ENCODE measurements at places on chromosomes 11 and 22. TPM values are rescaled to one million over a fixed set of nuclear protein-coding genes. Genes with fewer than 3 reads are reported as not detected.

DNA sequence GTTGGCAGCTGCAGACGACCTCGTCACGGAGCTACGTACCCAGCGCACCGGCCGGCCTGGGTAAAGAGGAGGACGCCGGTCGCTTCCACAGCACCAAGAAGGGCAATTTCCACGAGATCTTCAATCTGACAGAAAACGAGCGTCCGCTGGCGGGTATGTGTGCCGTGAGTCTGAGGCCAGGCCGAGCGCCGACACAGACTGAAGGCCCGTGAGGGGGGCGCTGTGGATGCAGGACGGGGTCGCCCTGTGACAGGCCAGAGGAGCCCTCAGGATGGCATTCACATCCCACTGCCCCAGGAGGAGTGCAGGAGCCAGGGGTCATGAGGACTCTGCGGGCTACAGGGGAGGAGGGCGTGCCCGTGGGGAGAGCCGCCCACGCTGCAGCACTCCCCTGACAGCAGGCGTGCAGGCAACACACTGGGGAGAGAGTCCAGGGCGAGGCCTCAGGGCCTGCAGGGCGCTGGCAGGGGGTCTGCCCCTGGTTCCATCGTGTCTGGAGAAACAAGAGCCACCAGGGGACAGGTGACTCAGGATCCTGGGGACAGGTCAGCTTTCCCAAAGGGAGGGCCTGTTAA lies 53.6 kb downstream of the GRAMD4 start:
- no peak for DNase-seq

- DNase-seq: no peak
Observed at GRCh38 chr11:129394709-129395108, 19.1 kb downstream of the BARX2 start.

GRCh38 chr11:17063171-17064002 lies 14.1 kb downstream of the RPS13 start:
- DNase-seq: peak; percentile 89

Gene SLCO2B1
- total RNA-seq: 171 TPM

GRCh38 chr11:76763573-76764346 lies 19.4 kb upstream of the TSKU start:
- DNase-seq: peak; percentile 84

DNA sequence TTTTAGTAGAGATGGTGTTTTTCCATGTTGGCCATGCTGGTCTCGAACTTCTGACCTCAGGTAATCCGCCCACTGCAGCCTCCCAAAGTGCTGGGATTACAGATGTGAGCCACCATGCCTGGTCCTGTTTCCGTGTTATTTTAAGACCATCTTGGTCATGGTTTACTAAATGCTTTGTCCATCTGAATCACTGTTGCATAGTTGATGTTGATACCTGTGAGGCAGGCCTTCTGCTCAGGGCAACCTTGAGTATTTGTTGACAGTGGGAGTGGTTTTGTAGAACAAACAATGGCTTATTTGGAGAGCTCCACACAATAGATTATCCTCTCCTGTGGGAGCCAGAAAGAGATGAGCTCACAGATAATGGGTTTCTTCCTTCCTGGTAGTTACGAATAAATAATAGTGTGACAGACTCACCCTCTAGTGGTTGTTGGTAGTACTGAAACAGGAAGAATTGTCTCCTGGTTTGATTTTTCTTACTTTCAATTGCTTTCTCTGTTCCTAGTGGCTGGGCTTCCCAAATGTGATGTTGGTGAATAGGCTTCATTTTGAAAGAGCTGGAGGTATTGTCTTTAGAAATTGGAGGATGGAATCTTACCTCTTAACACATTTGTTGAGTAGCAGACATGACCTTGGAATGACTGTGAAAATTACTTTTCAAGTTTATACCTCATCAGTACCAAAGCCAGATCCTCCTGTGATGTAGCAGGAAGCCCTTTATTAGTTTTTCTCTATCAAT lies 39.0 kb downstream of the CTNND1 start:
- DNase-seq: no peak

Gene KDM4E
- total RNA-seq: not detected

Gene MYBPC3
- total RNA-seq: 0.19 TPM

DNA sequence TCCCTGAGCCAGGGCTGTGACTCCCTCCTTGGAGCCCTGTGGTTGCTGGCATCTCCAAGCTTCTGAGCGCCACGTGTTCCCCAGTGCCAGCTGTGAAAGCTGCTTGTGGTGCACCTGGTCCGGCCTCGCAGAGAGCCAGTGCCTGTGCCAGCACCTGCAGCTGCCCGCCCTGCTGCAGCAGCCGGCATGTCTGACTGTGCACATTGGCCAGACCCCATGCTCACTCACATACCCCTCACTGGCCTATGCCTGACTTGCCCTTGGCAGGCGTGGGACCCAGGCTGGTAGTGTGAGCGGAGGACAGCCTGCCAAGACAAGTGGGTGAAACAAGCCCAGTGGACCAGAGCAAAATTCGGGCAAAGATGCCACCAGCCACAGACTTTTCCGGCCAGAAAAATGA lies 9.8 kb downstream of the MRPL48 start:
- DNase-seq: no peak

Gene MAPK8IP1
- total RNA-seq: 10.9 TPM

- no peak for DNase-seq
Observed at GRCh38 chr11:73453562-73453961, 77.4 kb downstream of the RELT start.

Gene SLC2A11
- total RNA-seq: 7.4 TPM

- no peak for DNase-seq
Observed at GRCh38 chr22:50348058-50348457, 4.9 kb downstream of the PPP6R2 start.

DNA sequence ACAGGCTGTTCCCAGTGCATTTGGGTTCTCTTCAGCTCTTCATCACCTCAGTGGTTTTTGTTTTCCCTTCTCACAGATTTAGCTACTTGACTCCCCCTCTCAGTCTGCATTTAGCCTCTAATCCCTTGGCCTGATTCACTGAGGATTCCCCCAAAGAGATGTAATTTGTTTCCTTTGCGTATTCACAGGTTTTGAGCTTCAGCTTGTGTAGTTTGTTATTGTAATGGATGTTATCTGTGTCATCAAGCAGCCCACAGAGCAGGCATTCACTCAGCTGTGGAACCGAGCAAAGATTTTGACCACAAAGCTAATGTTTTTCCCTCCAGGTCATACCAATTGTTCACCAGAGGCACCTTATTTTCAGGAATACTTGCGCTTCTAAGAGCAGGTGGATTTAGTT lies 6.4 kb upstream of the ME3 start:
- DNase-seq: no peak

GRCh38 chr11:9357041-9357440 lies 27.4 kb upstream of the IPO7 start:
- DNase-seq: no peak

DNA sequence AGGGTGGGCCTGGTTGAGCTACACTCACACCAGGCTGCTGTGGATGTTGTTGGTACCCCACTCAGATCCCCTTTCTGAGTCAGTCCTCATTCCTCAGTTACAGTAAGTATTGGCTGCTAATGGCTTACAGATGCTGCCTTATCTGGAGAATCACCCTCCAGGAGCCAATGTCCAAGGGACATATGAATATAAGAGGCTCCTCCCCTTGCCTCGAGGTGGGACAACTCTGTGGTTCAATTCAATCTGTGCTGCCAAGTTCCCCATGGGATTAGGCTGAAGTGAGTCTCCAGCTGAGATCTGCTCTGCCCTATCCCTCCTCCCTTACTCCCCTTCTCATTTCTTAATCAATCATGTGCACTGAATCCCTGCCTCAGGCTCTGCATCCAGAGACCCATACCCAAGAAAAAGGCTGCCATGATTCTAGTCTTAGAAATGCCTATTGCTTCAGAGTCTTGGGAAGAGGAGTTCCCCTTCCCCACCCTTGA lies 168.8 kb upstream of the SYT13 start:
- DNase-seq: no peak

DNA sequence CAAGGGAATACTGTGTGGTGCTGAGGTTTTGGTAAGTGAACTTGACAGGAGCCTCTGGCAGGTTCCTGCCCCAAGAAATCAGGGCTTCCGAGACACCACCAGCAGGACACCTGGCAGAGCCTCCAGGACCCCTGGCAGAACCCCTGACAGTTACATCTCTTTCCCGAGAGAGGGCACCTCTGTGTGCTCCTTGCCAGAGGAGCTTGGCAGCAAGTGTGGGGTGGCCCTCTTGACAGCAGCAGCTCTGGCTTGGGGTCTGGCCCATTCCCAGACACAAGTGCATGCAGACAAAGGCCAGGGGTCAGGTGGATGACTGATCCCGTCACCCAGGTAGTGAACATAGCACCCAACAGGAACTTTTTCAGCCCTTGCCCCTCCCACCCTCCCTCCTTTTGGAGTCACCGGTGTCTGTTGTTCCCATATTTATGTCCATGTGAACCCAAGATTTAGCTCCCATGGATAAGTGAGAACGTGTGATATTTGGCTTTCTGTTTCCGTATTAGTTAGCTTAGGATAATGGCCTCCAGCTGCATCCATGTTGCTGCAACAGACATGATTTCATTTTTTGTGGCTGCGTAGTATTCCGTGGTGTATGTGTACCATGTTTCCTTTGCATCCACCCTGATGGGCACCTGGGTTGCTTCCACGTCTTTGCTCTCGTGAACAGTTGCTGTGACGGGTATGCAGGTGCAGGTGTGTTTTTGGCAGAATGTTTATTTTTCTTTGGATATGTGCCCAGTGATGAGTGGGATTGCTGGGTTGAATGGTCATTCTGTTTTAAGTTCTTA lies 21.2 kb upstream of the OSBPL5 start:
- DNase-seq: no peak

- DNase-seq: no peak
Observed at GRCh38 chr11:13309156-13309555, 31.6 kb downstream of the BMAL1 start.

Gene SLN
- total RNA-seq: 159 TPM

DNA sequence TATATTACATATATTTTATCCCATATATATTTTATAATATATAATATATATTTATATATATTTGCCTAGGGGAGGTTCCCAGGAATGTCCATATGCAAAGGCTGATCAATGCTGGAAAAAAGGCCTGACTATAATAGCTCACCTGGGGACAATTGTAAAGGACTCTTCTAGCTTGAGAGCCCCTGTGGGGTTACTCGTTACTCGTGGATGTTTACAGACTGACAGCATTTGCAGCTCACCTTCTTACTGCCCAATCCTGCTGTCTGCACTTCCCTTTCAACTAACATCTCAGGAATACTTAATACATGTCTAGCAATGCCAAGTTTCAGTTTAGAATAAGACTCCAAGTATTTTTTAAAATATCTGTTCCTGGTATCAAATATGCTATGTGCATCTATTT lies 1365.4 kb upstream of the RAG2 start:
- DNase-seq: no peak

Gene OR4A47
- not detected for total RNA-seq

Gene KCNJ5
- 1.9 TPM for total RNA-seq

GRCh38 chr11:116697011-116697410 lies 75.8 kb downstream of the BUD13 start:
- no peak for DNase-seq

Gene TM7SF2
- 3.1 TPM for total RNA-seq

Gene TREH
- not detected for total RNA-seq

DNA sequence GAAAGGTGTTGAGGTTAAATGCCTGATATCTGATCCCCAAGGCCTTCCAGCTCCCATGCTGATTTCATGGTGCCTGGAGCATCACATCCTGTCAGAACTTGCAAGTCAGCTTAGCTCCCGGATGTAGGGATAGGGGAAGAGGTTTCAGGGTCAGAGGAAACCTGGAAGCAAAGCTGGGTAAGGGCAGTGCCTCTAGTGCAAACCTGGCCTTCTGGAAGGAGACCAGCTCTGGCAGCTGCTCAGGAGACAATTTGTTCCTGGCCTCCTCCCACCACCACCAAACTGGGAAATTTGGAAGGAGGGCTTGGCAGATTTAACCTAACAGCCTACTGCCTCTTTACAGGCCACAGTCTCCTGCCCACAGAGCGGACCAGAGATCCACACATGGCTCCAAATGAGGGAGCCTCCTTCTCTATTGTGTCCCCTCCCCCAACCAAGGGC lies 9.2 kb upstream of the TSKU start:
- no peak for DNase-seq

Gene GDPD4
- not detected for total RNA-seq

DNA sequence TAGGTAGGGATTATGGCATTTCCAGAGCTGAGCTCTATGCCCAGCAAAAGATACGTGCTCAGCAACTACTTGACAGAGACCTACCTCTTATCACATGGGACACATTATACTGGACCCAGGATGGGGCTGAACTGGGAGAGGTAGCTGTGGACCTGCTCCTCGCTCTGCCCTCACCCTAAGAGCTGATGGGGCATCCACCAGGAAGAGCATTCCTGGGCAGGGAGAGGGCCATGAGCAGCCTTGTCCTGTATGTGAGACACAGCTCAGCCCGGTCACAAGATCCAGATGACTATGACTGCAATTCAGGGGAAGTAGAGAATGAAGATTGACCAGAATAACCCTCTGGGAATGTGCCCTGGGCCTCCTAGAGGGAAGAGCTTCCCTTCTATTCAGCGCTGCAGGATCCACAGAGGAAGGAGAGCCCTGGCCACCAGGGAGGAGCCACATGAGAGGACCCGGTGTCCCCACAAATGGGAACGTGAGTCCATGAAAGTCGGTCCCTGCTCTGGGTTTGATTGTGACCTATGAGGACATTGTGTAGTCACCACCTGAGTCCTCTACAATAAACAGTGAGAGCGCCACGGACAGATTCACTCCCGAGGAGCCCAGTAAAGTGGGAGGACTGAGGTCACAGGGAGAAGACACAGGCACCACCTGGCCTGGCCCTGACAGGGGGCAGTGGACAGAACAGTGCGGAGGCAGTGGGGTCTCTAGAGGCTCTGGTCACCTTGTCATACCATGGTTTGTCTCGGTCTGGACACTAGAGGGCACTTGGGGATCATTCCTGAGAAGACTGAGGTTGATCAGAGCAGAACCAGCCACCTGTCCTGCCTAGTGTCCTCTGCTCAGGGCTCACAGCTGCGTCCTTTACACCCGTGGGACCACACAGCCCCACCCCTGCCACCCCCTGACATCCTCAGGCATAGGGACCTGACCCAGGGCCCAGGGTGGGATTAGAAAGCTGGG lies 99.5 kb downstream of the ZNF280B start:
- DNase-seq: no peak

Gene UBQLNL
- total RNA-seq: 0.32 TPM

Gene SF3B2
- total RNA-seq: 117 TPM

GRCh38 chr11:59859673-59860072 lies 6.6 kb downstream of the TCN1 start:
- no peak for DNase-seq

Gene CDC42EP1
- 59.3 TPM for total RNA-seq

GRCh38 chr11:105937331-105937730 lies 84.7 kb downstream of the MSANTD4 start:
- DNase-seq: no peak

Gene OR4D5
- total RNA-seq: not detected

Gene LYVE1
- 292 TPM for total RNA-seq

GRCh38 chr22:17783773-17784480 lies 9.7 kb upstream of the BID start:
- DNase-seq: no peak

Measured in posterior vena cava (tissue), 2 donors.